ENCODE measurements at places on chromosomes 11 and 22.
A peak's percentile ranks its signal among the peaks of the same experiment; 100 is the strongest.

GRCh38 chr11:110463153-110463552, 33.4 kb downstream of the FDX1 start:
- DNase-seq = peak; percentile 48

- no peak for DNase-seq
Observed at GRCh38 chr11:45647329-45647728, 18.1 kb downstream of the CHST1 start.

DNA sequence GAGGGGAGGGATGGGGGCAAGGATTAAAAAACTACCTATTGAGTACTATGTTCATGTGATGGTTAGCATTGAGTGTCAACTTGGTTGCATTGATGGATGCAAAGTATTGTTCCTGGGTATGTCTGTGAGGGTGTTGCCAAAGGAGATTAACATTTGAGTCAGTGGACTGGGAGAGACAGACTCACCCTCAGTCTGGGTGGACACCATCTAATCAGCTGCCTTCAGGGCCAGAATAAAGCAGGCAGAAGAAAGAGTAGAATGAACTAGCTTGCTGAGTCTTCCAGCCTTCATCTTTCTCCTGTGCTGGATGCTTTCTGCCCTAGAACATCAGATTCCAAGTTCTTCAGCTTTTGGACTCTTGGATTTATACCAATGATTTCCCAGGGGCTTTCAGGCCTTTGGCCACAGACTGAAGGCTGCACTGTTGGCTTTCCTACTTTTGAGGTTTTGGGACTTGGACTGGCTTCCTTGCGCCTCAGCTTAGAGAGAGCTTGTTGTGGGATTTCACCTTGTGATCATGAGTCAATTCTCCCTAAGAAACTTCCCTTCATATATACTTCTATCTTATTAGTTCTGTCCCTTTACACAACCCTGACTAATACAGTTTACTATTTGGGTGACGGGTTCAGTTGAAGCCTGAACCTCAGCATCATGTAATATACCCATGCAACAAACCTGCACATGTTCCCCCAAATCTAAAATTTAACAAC, 70.2 kb downstream of the MTNR1B start:
- no peak for DNase-seq

DNA sequence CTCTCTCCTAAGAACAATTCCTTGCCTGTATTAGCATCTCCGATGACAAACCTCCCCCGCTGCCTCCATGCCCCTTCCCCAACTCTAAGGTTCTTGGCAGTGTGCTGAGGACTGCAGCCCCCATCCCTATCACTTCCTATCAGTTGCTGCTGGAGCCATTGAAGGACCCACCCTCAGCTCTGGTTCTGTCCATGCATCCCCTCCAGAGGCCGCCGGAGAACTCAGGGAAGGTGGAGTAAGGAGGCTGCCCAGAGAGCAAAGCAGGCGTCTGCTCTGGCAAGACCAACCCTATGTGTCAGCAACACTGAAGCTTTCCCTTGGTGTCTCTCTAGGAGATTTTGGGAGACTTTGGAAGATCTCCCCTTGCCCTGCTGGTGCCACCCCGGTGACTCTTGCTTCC, 1139.5 kb downstream of the TBC1D22A start:
- DNase-seq = no peak

- no peak for DNase-seq
Observed at GRCh38 chr11:116466191-116466590, 306.6 kb downstream of the BUD13 start.

DNA sequence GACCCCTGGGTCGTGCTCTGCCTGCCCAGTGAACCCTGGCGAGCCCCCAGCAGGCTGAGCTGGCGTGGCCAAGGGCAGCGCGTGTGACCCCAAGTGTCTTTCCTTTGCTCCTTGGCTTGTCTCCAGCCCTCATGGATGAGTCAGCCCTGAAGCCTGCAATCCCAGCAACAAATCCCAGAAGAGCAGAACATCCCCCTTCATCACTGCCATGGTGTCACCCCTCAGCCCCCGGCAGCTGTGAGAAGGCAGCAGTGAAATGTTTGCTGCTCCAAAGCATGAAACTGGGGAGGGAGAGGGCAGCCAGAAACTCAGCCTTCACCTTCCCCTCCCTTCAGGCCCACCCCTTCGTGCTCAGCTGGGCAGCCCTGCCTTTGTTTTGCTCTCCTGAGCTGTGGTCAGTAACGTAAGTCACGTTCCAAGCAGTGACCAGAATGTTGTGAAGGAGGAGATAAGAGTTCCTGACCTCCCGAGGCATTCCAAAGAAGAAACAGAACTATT, 29.8 kb downstream of the ADAMTS15 start:
- no peak for DNase-seq

GRCh38 chr11:119941636-119942411, 196.1 kb downstream of the TRIM29 start:
- no peak for DNase-seq

DNA sequence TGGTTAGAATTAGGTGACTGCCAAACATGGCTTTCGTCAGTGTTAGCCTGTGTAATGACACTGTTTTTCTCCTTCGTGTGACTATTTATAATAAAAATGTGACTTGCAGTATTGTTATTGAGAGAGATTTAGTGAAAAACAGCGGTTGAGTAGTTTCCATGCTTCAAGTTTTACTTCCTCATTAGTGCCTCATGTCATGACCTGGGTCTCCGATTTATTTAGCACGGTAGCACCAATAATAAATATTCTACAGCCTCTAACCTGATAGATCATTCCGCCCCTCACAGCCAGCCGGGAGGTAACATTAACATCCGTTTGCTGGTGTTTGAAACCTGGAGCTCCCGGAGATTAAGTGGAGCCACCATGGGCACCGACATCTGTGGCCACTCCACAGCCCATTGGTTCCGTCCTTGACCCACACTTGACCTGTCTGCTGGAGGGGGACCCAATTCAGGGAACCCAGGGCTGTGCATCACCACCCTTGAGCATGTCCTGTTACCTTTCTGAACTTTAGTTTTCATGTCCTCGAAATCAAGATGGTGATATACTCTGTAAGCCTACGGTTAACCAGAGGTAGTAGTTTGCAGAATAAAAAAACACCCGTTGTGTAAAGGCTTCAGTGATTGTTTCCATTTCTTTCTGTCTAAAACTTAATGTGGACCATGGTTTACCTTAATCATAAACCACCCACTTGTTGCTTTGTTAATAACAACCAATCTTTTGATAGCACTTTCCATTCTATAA, 104.1 kb downstream of the ATXN10 start:
- DNase-seq = no peak

GRCh38 chr11:81005595-81005994, 1564.8 kb upstream of the TENM4 start:
- DNase-seq = peak; percentile 11

- DNase-seq = no peak
Observed at GRCh38 chr22:30307041-30307574, 17.8 kb upstream of the CASTOR1 start.

GRCh38 chr11:34653851-34654482, 33.1 kb downstream of the EHF start:
- DNase-seq = peak; percentile 94

DNA sequence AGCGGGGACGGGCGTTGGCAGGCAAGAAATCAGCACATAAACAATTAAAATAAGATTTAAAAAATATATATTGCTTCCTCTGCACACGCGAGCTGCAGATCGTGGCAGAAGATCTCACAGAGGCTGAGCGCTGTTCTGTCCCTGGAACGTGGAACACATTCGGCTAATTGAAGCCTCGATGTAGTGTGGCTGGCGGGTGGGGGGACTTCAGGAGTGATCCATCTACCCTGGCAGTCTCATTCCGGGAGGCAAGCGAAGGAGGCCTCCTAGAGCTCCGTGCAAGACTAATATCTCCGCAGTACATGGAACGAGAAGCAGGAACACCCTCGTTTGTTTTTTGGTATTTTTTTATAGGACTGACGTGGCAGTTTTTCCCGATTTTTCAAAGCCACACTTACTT, 402.4 kb downstream of the MN1 start:
- no peak for DNase-seq

- DNase-seq = peak; percentile 77
Observed at GRCh38 chr11:65791719-65792213, 4.9 kb downstream of the OVOL1 start.

- peak; percentile 23 for DNase-seq
Observed at GRCh38 chr11:19241260-19242178, 774 bp upstream of the E2F8 start.

DNA sequence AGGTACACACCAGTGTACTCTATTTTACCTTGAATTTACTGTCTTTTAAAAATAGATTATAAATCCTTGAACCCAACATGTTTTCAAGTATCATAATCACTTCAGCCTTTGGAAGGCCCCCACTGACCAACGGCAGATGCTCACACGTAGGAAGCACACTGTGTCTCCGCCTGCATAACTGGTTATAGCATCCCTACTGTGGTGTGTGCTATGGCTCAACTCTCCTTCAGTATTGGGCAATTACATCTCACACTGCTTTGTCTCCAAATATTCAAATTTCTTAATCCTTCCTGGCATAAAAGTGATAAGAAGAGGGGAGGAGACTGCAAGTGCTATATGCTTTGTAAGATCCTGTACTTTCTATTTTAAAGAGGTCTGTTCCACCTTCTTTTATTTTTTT, 165.7 kb downstream of the CADM1 start:
- DNase-seq = no peak

- DNase-seq = no peak
Observed at GRCh38 chr22:17570851-17571631, 7.7 kb downstream of the SLC25A18 start.

DNA sequence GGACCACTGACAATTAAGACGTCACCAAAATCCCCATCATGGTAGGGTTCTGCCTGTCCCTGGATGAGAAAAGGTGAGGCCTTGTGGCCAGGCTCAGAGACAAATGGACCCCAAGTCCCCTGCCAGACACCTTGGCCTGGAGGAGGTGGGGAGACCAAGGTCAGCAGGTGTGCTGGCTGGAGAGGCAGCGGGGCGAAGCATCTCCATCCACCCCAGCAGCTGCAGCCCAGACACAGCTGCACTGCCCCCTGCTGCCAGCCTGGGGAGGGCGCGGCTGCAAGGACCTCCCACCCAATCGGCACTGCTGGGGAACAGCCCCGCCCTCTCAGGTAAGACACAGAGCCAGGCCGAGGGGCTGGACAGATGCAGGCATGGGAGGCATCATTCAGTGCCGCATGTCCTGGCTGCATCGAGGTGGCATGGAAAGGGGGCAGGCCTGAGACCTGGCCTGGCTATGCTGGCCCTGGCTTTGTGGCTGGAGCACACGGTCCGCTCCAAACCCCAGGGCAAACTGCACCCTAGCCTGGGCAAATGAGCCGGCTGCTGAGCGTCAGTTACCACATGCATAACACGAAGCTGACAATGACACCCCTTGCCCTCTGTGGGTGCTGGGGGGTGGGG, 12.2 kb upstream of the MFNG start:
- peak; percentile 51 for DNase-seq

- DNase-seq = no peak
Observed at GRCh38 chr22:50072714-50073538, 12.3 kb downstream of the MLC1 start.

- no peak for DNase-seq
Observed at GRCh38 chr11:69099180-69099579, 50.4 kb downstream of the TPCN2 start.

- DNase-seq = no peak
Observed at GRCh38 chr22:49103314-49104059, 724.2 kb downstream of the BRD1 start.

DNA sequence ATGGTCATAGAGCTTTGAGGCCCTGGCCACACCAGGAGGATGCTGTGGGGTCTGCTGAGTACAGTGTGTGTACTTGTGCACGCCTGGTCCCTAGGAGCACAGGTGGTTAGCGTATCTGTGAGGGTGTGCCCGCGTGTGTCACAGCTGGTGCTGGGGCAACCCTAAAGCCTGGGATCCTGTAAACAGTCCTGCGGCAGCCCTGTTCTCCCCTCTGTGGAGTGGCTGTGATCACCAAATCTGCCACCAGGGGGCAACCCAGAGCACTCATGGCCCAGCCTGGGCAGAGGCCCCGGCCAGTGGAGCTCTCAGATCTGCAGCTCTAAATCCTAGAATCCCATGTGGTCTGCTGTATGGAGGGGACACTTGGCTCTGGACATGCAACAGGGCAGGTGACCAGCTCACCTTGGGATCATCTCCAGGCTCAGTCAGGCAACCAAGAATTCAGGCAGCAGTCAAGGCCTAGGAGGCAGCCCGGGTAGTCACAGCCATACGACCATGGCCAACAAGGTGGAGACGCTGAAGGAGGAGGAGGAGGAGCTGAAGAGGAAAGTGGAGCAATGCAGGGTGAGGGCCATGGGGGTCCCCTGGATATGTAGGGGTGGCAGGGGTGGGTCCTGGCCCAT, 3.9 kb downstream of the SH3BP1 start:
- DNase-seq = peak; percentile 89

- DNase-seq = peak; percentile 12
Observed at GRCh38 chr11:15113381-15113780, 1.3 kb upstream of the INSC start.

DNA sequence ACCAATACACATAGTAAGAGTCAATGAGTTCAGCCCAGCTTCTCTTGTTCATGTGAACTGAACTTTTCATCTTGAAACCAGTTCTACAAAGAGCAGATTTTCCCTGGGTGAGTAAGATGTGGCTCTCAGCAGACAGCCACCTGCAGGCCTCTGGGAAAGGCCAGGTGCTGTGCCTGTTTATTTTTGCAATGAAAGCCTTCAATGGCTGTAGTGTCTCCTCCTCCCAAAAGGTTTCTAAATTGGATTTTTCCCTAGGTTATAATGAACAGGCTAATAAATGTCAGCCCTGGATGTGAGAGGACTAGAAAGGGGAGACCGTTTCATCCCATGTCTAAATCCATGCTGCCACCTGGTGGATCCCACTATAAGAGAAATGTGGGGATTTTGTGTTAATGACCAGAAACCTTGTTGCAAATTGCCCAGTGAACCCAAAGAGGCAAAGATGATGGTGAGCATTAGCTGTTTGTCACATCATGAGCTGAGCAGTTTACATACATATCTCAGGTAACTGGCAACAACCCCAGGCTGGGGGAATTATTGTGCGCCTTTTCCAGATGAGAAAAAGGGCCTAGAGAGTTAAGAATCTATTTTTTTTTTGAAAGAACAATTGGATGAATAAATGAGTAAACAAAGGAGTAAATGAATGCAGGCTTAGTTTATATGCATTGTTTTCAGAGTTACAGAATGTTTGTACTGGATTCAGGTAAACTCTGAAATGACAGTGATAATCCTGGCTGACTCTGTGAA, 12.7 kb downstream of the C11orf91 start:
- DNase-seq = peak; percentile 58

GRCh38 chr11:122367809-122368231, 251.8 kb upstream of the BLID start:
- no peak for DNase-seq

DNA sequence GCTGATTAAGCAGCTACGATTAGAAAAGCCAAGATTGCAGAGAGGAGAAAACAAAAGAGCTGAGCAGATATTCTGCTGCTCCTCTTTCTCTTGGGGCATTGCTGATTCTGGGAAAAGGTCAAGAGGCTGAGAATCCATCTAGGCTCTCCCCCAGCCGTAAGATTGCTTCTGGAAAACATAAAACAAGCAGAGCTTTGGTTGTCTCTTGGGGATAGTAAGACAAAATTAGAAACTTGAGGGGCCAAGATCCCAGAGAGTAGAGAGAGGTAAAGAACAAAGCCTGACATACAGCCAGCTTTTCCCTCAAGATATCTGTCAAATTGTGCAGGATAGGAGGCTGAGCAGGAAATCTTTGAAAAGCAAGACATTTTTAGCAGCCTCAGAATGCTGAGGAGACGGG, 158.2 kb downstream of the TTC28 start:
- no peak for DNase-seq

- DNase-seq = peak; percentile 94
Observed at GRCh38 chr11:119538753-119539152, 115.8 kb upstream of the THY1 start.
